ENCODE measurements at places on chromosomes 6 and 20. TPM values are rescaled to one million over a fixed set of nuclear protein-coding genes. Genes with fewer than 3 reads are reported as not detected.

DNA sequence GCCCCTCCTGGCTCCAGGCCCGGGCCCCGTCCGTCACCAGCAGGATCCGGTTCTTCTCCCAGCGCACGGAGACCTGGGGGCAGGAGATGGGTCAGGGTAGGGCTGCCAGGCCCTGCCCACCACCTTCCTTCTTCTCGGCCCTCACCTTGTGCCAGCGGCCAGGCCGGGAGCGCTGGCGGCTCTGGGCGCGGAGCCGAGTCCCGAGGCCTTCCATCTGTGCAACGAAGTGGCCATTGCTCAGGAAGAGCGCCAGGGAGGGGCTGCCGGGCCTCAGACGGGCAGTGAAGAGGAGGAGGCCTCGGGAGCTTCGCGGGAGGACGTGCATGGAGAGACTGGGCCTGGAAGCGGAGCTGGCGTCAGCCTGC lies 7.9 kb downstream of the ADRM1 start:
- no peak for DNase-seq

- DNase-seq, result no peak
Observed at GRCh38 chr20:21947406-21947805, 241.9 kb downstream of the PAX1 start.

GRCh38 chr20:63682384-63683139 lies 13.9 kb upstream of the TNFRSF6B start:
- DNase-seq, result no peak

DNA sequence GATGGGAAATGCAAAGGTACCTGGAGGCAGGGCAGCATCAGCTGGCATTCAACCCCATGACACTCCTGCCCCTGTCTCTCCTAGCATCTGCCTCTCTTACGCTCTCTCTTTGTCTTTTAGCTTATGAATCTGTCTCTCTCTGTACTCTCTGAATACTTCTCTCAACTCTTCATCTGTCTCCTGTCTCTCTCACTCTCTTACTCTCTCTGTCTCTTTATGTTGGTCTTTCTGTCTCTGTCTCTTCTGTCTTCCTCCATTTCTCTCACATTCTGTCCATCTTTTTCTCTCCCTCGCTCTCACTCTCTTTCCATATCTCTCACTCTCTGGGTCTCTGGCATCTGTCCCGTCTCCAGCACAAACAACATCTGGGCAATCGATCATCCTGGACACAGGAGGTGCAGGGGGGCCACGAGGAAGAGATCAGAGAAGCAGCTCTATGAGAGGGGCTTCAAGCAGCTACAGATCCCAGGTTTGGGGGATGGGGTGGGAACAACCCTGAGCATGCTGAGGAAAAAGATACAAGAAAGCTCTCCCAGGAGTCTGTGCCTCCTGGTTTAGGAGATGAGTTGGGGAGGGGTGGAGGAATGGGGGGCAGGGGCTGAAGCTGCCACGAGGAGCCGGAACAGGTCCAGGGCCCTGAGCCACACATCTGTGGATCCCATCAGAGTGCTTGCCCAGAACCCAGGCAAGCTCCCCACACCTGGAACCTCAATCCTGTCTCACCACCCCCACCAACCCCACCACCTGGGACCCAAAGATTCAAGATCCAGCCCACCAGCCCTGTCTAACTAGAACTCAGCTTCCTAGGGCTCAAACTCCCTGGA lies 2.4 kb downstream of the COL11A2 start:
- no peak for DNase-seq

DNA sequence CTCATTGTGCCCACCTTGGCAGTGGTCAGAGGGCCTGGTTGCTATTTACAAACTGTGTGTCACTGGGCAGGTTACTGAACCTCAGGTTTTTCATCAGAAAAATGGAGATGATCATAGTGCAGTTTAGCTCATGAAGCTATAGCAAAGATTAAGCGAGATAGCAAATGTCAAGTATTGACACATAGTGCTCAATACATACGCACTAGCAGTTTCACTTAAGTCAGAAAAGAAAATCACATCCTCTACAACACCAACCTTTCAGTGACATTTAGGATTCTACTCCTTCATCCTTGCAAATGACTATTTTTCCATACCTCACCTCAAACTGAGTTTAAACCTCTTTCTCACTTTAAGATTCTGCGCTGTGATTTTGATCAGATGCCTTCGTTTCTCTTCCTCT lies 16.2 kb downstream of the GPR63 start:
- DNase-seq, result no peak

Gene TMC2
- not detected for total RNA-seq
